ENCODE measurements at places on chromosomes 12 and 14. TPM values are rescaled to one million over a fixed set of nuclear protein-coding genes. Genes with fewer than 3 reads are reported as not detected.

DNA sequence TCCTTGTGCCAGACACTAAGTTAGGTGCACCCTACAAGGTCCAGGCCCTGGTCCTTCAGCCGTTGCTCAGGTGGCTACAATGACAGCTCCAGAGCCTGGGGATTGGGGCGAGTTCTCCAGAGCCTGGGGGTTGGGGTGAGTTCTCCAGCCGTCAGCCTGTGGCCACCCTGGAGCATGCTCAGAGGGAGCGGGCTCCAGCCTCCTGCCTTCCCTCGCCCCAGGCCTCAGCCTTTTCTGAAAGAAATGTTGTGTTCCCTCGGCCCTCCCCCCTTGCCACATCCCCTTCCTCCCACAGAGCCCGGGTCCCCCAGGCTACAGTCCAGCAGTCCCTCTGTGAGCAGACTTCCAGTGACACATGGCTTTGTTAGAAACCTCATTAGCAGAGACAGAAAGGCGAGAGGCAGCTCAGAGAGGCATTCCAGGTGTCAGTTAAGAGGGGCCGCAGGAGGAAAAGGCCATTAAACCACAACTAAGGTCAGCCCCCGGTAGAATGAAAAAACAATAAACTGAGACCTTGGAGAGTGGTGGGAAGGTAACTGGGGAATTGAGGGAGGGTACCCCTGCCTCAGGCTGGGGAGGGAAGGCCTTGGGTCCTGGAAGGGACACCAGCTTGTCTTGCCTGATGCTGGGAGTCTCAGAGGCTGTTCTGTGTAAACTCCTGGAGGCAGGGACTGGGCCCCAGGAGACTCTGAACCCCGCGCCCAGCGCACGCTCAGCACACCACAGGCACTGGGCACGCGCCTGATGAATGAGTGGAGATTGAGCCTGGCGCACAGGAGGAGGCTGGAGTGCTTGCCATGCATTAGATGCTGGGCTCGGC, 23.1 kb upstream of the COL2A1 start:
- no peak for DNase-seq

DNA sequence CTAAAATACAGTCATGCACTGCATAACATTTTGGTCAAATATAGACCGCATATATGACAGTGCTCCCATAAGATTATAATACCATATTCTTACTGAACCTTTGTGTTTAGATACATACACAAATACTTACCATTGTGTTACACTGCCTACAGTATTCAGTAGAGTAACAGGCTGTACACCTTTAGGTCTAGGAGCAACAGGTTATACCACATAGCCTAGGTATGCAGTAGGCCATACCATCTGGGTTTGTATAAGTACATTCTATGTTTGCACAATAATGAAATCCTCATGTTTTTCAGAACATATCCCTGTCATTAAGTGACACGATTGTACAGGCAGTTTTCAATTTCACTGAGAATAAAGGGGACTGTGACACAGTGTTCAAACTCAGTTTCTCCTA, 22.3 kb downstream of the KDM5A start:
- DNase-seq = no peak

DNA sequence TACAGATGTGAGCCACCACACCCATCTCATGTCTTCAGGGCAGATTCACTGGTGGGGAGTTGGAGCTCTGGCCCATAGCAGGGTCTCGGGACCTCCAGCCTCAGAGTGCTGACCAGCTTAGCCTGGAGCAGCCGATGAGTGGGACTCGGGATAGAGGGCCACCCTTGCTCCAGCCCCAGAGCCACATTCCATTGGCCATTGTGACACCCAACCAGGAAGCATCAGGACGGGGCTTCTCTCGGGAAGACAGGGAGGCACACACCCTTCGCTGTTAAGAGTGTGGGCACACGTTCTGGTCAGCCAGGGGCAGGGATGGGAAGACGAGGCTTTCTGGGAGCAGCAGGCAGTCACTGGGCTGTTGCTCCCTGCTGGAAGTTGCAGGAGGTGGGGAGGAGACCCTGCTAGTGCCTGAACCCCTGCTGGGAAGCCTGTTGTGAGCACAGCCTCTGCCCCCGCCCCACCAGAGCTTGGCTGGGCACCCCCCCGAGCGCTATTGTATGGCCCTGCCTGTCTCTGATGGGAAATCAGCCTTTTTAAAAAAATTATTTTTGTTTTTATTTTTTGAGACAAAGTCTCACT, 1.6 kb downstream of the ADGRD1 start:
- DNase-seq = no peak

DNA sequence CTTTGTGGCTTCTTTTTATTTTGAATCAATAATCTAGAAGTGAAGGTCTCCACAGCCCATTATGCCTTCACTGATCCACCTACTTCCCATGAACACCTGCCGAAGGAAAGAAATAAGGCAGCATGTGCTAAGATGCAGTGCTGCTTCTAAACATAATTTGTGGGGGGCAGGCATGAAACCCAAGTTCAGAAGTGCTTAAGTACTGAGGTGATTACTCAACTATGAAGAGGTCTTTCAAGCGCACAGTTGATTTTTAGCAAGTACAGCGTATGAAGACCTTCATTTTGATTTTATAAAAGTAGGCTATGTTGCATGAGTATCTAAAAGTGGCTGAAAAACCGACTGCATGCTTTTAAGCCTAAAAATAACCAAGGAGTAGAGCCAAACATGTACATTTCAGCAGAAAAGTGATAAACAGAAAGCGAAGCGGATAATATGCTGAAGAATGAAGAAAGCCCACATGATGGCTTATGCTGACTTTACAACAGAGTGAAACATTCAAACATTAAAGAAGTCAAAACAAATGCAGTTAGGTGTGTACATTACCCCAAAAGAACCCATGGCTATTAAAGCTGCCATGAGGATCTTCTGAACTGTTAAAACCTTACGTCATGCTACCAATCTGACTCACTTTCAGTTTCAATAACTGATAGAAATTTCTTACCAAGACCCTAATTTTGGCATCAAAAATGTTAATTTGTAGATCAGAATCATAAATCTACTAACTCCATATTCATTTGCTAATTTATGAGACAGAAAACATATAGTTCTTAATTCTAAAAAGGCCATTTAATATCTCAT, 29.3 kb downstream of the KICS2 start:
- no peak for DNase-seq

AP5M1 gene
- 15.2 TPM for total RNA-seq

SMIM41 gene
- 2.0 TPM for total RNA-seq

CLEC1B gene
- not detected for total RNA-seq

P2RX7 gene
- 16.7 TPM for total RNA-seq
